ENCODE measurements at places on chromosomes 4 and X.

DNA sequence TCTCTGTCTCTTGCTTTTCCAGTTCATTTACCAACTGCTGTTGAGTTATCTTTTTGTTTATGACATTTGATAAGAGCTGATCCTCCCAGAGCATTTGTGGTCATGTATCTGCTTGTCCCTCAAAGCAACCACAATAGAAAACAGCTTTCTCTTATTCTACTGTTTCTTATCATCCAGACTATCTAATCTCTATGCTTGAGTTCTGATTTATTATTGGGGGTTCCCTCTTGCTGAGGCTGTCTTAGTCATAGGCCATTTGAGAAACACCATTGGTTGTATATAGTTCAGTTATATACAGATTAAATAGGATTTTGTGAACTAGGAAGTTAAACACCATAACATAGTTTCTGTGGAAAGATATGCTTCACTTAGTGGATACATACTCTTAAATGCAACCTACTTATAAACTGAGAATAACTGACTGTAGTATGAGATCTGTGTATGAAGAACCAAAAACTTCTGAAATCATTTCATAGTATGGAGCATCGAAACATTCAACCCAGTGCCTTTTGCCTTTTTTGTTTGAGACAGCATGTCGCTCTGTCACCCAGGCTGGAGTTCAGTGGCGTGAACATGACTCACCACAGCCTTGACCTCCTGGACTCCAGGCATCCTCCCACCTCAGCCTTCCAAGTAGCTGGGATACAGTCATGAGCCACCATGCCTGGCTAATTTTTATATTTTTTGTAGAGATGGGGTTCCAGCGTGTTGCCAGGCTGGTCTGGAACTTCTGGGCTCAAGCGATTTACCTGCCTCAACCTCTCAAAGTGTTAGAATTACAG, 75.8 kb downstream of the STIM2 start:
- no peak for DNase-seq

- no peak for DNase-seq
These were observed 73.3 kb downstream of the RGS12 start for GRCh38 chr4:3365871-3366842.

- DNase-seq, result no peak
These were observed 10.9 kb downstream of the LRBA start for GRCh38 chr4:151004222-151004621.

DNA sequence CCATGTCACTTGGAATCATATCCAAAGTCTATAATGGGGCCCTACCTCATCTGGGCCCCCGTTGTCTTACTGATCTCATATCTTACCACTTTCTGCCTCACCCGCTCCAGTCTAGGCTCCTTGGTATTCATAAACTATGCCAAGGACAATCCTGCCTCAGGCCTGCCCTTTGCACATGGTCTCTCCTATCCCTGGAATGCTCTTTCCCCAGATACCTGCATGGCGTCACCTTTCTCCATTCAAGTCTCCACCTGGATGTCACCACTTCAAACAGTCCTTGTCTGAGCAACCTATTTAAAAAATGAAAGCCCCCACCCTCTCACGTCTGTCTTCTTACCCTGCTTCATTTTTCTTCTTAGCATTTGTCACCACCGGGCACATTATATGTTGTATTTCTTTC, 8.2 kb downstream of the VGLL1 start:
- no peak for DNase-seq

- DNase-seq, result no peak
These were observed 44.7 kb downstream of the GALNT7 start for GRCh38 chr4:173213296-173213695.

GRCh38 chr4:10315638-10316037, 141.6 kb downstream of the ZNF518B start:
- DNase-seq, result no peak

GRCh38 chrX:9503261-9503660, 38.4 kb downstream of the TBL1X start:
- no peak for DNase-seq

GRCh38 chr4:77631276-77631675, 25.7 kb downstream of the CXCL13 start:
- no peak for DNase-seq

DNA sequence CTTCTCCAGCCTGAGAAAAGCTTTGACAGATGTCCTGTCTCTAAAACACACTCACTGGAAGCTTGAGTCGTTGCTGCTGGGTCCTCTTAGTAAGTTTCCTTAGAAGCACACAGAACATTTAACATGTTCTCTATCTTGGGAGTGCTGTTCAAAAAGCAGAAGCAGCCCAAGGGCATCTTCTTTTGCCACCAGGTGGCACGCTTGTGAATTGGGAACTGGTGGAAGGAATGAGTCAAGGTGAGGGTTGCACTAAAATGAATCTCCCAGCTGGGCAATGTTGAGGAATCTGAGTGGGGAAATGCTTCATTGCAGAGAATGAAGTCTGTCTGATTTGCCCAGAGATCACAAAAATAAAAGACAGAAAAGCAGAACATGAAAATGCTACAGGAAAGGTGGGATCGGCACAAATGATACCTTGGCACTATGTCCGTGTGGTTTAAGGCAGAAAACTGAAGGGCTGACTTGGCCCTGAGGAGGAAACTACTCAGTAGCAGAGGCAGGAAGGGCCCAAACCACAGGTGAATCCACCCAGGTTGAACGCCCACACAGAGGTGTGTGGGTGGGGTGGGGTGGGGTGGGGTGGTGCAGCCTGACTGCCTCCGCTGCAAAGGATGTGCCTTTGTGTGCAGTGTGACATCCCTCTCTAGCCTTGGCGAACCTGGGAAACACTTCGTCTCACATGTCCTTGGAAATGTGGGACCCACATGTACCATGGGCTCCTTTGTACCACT, 26.0 kb downstream of the KIT start:
- peak; percentile 28 for DNase-seq

- DNase-seq, result no peak
These were observed 226.7 kb upstream of the PRKX start for GRCh38 chrX:3940000-3940610.

GRCh38 chrX:129762448-129762847, 17.3 kb upstream of the SASH3 start:
- no peak for DNase-seq

- no peak for DNase-seq
These were observed 42.3 kb upstream of the FAM156A start for GRCh38 chrX:53000447-53001135.

GRCh38 chr4:76232681-76233080, 18.8 kb upstream of the FAM47E start:
- no peak for DNase-seq

DNA sequence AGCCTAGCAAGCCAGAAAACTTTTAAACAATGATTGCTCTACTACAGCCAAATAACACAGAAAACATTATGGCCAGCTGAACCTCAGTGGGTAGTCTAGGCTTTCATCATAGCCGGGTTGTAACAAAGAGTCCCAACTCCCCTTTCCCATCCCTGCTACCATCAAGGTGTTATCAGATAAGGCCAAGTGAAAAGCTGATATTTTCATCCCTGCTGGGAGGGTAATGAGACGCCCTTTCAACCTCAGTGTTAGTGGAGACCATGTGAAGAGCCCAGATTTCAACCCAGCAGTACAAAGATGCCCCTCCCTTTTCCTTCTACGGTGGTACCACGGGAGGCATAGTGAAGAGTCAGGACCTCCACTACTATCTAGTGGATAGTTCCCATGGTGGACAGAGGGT, 433.7 kb downstream of the GPM6A start:
- no peak for DNase-seq

- DNase-seq, result no peak
These were observed 169.9 kb upstream of the LDB2 start for GRCh38 chr4:17068392-17068791.

DNA sequence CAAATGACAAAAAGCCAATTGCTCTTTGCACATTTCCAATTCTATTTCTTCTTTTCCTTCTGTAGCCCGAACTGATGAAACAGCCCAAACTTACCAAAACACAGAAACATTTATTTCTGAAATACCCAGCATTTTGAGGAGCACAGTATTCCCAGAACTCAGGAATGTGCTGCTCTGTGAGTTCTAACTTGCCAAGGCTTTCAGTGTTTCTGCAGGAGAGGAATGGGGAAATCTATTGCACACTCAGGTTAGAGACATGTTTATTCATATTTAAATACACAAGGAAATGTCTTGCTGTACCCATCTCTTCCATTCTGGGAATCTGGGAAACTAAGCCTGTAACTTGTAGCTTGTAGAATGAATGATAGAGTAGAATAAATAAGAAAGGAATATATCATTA, 10.7 kb downstream of the TMPRSS11D start:
- no peak for DNase-seq

DNA sequence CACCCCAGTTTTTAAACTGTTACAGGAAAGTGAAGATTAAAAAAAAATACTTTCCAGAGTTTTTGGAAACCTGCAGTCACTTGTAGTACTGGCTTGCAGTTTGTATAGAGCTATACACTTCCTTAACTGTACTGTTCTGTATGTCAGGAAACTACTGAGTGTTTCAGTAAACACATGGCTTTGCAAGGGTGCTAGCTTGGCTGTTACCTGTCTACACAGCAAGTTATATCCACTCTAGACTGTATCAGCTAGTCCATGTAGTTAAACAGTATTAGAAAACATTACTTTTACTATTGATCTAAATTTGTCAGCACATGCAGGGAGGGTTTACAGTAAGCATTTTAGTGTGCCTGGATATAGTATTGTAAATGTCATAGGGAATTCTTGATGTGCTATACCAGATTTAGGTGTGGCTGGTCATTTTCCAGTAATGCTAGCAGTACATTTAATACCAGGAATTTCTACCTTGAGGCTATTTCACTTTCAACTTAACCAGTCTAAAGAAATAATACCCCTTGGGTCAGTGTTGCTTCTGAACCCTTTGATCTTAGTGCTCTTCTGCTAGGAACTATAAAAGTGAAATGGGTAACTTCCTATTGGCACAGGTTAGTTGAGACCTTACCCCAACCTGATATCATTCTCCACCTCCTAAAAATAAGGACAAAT, 192.3 kb upstream of the ANKRD50 start:
- no peak for DNase-seq

Data from stimulated activated CD4-positive, alpha-beta T cell treated with anti-CD3 and anti-CD28 coated beads, Interleukin-12 subunit alpha, Interleukin-12 subunit beta, amount 100 ng/mL, for 48 hours (primary cell).